ENCODE measurements at places on chromosomes 2 and 18. TPM values are rescaled to one million over a fixed set of nuclear protein-coding genes. Genes with fewer than 3 reads are reported as not detected.

The KYNU gene
- 304 TPM for total RNA-seq

The NEU2 gene
- not detected for total RNA-seq

The UGT1A5 gene
- total RNA-seq = not detected

The TMEFF2 gene
- total RNA-seq = 5.0 TPM

The HOXD4 gene
- total RNA-seq = not detected

The HMSD gene
- total RNA-seq = 0.12 TPM

The NGEF gene
- total RNA-seq = 1.3 TPM

The CYRIA gene
- total RNA-seq = 0.53 TPM

The IL18RAP gene
- not detected for total RNA-seq

The SH3BP4 gene
- 78.6 TPM for total RNA-seq

The PDE1A gene
- 0.51 TPM for total RNA-seq

The IL1RL1 gene
- total RNA-seq = not detected

The DSG2 gene
- 26.4 TPM for total RNA-seq

The CHPF gene
- total RNA-seq = 85.6 TPM

The STARD6 gene
- not detected for total RNA-seq

The ZSWIM2 gene
- total RNA-seq = not detected

The MDH1B gene
- 2.6 TPM for total RNA-seq

The B4GALT6 gene
- total RNA-seq = 9.6 TPM

The LINC00305 gene
- total RNA-seq = not detected

The CYP27A1 gene
- total RNA-seq = not detected

The PIEZO2 gene
- 8.9 TPM for total RNA-seq

The SLC66A3 gene
- total RNA-seq = 16.1 TPM

The RTP5 gene
- total RNA-seq = not detected

The TUBA4B gene
- total RNA-seq = not detected

The C2orf76 gene
- total RNA-seq = 15.4 TPM

The TRPM8 gene
- total RNA-seq = 7.6 TPM

The CACNB4 gene
- 0.31 TPM for total RNA-seq

The GPAT2 gene
- not detected for total RNA-seq

The CNDP2 gene
- total RNA-seq = 57.3 TPM

The PSD4 gene
- 1.4 TPM for total RNA-seq

The ACMSD gene
- not detected for total RNA-seq

The BCS1L gene
- total RNA-seq = 15.9 TPM

The SCN1A gene
- not detected for total RNA-seq

The RGPD4 gene
- total RNA-seq = not detected

The C2orf78 gene
- 0.45 TPM for total RNA-seq

The CCDC102B gene
- total RNA-seq = 11.0 TPM

The UGT1A10 gene
- not detected for total RNA-seq

The C18orf54 gene
- total RNA-seq = 4.4 TPM

The ANKAR gene
- total RNA-seq = 0.14 TPM

The CAPN14 gene
- not detected for total RNA-seq

The CXCR4 gene
- 0.06 TPM for total RNA-seq

The VIL1 gene
- total RNA-seq = not detected

The TEKT4 gene
- total RNA-seq = not detected

The SLC4A5 gene
- total RNA-seq = 0.23 TPM

The SETBP1 gene
- 2.7 TPM for total RNA-seq

The SLC11A1 gene
- total RNA-seq = 0.10 TPM

The MAP3K19 gene
- total RNA-seq = not detected

The ALPP gene
- total RNA-seq = 1.5 TPM

The IL36G gene
- not detected for total RNA-seq

The POTEI gene
- 0.31 TPM for total RNA-seq

The DPP4 gene
- not detected for total RNA-seq

The RBM43 gene
- 0.37 TPM for total RNA-seq

The GALR1 gene
- under 0.01 TPM for total RNA-seq

The CNGA3 gene
- total RNA-seq = not detected

The POLE4 gene
- total RNA-seq = 38.3 TPM

Measured in H4 (cell line).